ENCODE measurements at places on chromosomes 1 and 21.

- no peak for DNase-seq
Measured at GRCh38 chr1:214514032-214514818, 37.2 kb downstream of the PTPN14 start.

DNA sequence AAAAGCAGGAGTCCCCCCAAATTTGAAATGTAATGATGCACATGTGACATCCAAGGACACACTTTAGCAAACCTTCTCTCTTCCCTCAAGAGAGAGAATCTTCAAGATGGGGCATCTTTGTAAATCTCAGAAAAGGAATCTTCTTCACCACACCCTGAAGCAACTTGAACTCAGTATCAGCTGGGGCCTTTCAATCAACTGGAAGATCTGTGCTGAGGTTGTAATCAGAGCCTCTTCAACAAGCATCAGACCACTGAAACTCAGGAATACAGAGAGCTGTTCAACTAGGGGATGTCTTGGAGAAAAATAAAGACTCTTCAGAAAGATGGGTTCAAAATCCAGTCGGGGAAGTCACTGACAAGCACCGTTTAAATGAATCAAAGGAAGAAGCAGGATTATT, 92.5 kb upstream of the CAMK1G start:
- no peak for DNase-seq

GRCh38 chr1:228178737-228179684, 13.4 kb downstream of the IBA57 start:
- no peak for DNase-seq

DNA sequence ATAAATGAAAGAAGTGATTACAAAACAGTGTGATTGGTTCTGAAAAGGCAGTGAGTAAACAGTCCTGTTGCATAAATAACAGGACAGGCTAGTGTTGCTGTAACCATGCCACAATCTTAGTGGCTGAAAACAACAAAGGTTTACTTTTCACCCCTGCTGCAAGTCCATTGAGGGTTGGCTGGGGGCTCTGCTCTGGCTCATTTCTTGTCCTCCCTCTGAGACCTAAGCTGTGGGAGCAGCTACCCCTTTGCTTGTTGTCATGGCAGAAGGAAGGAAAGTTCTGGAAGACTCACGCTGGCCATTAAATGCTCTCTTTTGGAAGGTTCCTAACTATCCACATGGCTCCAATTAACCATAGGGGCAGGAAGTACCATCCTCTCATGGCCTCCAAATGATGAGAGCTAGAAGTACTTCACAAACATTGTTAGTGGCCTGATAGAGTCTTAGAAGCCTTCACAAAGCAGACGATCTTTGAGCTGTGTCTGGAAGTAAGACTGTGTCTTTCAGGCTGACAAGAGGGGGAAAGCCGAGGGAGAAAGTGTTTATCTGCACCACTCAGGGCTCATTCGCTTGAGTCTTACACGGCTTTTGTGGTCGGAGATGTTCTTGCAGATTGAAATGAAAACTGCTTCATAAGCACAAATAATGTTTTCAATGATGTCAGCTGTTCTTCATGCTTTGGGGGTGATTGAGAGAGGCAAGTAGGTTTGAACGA, 11.9 kb downstream of the RCSD1 start:
- DNase-seq: no peak

DNA sequence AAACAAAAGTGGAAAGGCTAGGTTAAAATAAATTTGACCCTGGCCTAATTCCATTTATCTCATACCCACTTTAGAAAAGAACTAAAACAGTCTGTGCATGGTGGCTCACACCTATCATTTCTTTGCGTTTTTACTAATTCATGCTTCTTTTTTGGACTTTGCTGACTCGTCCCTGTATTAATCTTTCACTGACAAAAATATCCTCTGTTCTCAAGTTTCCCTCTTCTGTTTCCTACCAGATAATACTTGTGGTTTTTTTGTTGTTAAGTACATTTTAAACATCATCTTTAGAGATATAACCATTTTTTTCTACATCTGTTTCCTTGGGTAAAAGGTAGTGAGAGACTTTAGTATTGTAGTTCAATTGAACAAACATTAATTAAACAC, 11.5 kb downstream of the CNST start:
- no peak for DNase-seq

DNA sequence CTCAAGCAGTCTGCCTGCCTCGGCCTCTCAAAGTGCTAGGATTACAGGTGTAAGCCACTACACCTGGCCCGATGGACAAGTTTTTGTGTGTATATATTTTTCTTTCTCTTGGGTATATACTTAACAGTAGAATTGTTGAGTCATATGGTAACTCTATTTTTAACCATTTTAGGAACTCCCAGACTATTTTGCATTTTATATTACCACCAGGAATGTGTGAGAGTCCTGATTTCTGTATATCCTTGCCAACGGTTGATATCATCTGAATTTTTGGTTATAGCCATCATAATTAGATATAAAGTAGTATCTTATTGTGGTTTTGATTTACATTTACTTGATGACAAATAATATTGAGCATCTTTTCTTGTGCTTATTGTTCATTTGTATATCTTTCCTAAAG, 20.7 kb downstream of the FNBP1L start:
- DNase-seq: no peak

DNA sequence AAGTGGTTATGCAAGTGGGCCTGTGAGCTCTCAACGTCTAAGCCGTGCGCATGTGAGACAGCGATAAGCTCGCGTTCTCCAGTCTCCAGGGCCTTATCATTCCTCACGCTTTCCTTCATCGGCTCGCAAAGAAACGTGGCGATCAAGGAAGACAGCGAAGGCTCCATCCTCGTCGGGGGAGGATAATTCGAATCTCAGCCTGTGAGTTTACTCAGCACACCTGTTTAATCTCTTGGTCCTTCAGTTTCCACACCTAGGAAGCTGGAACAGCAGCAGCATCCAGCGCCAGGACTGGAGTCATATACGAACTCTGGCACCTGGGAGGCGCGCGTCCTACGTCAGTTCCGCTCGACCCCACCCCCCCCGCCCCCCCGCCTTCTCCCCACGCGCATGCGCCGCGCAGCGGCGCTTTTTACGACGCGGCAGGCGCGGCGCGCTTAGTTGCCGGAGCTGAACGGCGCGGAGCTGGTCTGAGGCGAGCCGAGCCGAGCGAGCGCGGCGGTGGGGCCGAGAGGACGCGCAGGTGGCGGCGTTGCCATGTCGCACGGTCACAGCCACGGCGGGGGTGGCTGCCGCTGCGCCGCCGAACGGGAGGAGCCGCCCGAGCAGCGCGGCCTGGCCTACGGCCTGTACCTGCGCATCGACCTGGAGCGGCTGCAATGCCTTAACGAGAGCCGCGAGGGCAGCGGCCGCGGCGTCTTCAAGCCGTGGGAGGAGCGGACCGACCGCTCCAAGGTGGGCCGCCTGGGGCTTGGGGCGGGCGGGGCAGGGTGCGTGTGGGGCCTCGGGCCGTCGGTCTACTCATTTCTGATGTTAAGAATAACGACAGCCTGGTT, at the start of gene PITHD1:
Gene PITHD1, plus strand, starts transcription at position 440 of the 836 bp plus-strand sequence. Its CDS starts 98 bp downstream, at position 538.
- peak; percentile 92 for DNase-seq

DNA sequence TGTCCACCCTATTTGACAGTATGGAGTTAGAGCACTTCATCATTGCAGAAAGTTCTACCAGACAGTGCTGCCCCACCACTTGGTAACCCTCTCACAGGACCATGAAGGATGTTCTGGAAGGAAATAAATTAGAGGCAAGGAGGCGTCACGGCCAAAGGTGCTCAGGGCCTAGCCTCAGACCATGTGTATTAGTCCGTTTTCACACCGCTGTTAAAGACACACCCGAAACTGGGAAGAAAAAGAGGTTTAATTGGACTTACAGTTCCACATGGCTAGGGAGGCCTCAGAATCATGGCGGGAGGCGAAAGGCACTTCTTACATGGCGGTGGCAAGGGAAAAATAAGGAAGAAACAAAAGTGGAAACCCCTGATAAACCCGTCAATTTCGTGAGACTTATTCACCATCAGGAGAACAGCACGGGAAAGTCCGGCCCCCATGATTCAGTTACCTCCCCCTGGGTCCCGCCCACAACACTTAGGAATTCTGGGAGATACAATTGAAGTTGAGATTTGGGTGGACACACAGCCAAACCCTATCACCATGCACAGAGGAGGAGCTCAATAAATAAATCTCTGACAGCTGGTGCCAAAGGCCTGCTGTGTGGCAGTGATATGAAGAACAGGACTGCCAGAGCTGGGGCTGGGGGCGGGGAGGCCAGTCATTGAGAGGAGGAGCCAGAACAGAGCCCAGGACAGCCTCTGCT, 75.8 kb downstream of the FHAD1 start:
- no peak for DNase-seq

- no peak for DNase-seq
Measured at GRCh38 chr1:39852876-39853275, 30.4 kb downstream of the TRIT1 start.
